ENCODE measurements at places on chromosomes 3 and 15.

GRCh38 chr15:73787621-73788020, 34.5 kb upstream of the INSYN1 start:
- DNase-seq: no peak

- DNase-seq: no peak
These were observed 71.1 kb upstream of the BLM start for GRCh38 chr15:90645873-90646575.

DNA sequence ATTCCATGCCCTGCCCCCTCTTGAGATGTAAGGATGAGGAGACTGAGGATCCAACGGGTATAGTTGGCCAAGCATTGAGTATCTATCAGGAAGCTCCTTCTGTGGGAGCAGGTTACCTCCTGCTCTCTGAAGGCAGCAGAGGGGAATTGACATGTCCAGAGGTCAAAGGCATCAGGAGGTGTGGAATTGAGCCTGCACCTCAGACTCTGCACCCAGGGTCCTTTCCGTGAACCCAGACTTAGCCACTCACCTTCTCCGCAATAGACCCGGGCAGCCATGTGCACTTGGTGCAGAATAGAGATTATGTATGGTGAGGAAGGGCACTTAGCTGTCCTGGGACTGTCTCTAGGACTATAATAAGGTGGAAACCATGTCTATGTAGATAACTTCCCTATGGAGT, 399.0 kb upstream of the TPM1 start:
- no peak for DNase-seq

DNA sequence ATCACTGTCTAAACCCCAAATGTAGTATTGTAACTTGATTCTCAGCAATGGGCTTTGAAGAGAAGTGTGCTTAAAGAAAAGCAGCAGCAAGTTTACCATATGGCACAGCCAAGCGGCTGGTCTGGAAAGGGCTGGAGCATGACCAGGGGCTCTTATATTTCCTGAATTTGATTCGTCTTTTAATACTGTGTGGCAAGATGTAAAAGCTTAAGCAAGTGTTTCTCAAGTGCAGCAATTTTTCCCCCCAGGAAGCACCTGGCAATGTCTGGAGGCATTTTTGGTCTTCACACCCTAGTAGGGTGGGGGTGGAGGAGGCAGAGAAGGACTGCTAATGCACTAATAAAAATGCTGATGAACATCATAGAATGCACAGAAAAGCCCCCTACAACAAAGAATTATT, 397.9 kb downstream of the NTRK3 start:
- DNase-seq: no peak

GRCh38 chr3:73558727-73559075, 66.0 kb downstream of the PDZRN3 start:
- DNase-seq: no peak

DNA sequence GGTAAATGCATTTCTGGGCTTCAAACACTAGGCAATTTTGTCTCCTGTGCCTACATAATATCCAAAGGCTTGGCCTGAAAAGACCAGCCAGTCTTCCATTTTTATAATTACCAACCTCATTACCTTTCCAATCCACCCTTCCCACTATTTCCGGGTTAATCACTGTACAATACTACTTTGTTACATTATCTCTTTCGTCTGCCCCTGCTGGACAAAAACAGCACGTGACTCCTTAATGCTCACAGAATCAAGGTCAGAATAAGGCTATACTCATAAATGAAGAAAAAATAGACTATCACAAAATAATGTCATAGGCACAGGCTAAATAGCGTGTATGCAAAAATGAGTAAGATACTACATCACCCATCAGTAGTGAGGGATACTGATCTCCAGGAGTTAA, 40.1 kb downstream of the ABI3BP start:
- DNase-seq: no peak

DNA sequence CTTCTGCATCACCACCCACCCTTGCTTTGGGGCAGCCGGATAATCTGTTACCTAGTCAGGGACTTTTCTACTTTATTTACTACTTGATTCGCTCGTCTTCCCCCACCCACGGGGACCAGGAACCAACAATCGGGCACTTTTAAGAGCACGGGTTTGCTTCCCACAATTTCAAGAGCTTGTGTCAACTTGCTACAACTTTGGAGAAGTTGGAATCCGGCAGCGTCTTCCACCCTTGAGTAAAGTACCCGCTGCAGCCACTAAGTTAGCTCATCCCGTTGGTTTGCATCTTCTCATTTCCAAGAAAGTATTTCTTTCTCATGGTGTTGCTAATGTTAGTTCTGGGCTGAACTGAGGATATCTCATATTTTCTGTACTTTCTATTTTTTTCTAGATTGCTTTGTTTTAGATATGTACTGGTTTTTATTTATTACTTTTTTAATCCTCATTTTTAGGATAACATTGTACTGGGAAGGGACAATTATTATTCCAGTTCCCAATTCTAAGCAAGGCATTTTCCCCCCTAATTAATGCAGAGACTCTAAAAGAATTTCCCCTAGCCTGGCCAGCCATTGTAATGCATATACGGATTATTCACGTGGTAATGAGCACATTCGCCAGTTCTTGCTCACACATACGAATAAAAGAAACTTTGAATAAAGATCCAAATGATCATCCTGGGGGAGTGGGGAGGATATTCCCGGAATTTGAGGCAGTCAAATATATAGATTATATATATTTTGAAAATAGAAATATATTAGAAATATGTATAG, 4.0 kb downstream of the SOX2 start:
- DNase-seq: no peak

DNA sequence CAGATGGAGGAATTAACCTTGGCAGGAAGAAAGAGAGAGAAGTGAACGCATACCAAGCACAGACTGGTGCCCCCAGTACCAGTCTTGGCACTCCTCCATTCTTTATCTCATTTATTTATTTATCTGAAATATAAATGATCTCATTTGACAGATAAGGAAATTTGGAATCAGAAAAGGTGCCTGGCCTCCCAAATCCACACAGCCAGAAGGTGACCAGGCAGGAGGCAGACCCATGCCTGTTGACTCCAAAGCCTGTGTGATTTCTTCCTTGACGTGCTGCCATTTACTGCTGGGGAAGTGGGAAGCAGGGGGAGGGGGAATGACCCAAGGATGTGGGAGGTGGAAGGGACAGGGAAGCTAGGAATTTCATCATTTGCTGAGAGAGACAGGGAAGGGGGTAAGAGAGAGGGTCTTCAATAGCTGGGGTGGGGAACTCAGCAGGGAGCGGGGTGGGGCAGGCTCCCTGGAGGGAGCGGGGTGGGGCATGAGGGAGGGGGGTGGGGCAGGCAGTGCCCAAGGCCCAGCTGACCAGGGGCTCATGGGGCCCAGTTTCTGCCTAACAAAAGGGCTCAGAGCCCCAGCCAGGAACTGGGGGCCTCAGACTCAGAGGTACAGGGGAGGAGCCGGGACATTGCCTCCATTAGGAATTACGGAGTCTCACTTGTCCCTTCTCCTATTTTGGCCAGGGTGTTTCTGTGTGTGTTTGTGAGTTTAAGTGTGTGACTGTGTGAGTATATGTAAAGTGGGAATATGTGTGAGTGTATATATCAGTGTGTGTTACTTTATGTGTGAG, 63.0 kb downstream of the MINAR1 start:
- no peak for DNase-seq

GRCh38 chr3:35492841-35493240, 146.5 kb upstream of the ARPP21 start:
- no peak for DNase-seq

GRCh38 chr15:95887666-95888390, 442.7 kb upstream of the NR2F2 start:
- no peak for DNase-seq

- no peak for DNase-seq
These were observed 38.3 kb downstream of the SCAPER start for GRCh38 chr15:76866716-76867321.

DNA sequence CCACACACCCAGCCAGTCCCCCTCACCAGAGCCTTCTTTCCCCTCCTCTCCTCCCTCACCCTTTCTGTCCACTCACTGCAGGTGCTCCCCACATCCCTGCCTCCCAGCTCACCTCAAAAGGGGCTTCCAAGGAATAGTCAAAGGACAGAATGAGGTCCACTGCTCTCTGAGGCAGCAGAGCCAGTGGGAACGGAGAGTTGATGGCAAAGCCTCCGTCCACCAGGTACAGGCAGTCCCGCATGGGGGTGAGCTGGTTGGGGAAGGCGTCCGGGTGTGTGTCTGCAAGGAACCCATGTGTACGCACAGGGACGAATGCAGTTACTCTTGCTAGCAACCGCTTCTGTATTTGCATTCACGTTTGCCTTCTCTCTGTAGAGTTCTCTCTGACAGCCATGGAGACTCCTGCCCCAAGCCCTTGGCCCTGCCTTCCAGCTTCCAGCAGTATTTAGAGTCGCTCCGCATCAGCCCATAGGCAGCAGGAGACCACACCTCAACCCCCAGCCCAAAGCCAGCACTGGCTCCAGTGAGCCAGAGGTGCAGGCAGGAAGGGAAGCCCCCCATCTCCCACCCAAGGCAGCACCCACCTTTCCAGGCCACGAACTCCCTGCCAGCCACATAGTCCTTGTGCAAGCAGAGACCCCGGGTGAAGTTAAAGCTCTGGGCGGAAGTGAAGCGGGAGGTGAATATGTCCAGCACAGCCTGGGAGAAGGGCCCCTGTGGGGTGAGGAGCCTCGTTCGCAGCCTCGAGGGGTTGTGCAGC, 12.4 kb downstream of the PLA2G4F start:
- peak; percentile 17 for DNase-seq

DNA sequence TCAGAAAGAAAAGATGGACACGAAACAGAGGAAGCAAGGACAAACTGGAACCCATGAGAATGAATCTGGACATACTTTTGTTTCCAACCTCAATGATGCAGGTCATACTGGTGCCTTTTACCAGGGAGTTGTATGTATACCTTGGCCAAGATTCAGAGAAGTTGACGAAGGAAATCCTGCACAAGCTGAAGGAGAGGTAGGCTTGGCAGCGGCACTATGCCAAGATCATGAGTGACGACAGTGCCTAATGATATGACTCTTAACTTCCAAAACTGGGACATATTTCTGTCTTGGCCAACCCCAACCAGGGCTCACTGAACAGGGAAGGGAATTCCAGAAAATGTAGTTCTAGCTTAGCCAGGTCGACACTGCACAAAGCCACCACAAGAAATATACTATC, 149.2 kb upstream of the SLCO3A1 start:
- DNase-seq: no peak

GRCh38 chr3:21778715-21779114, 27.7 kb upstream of the ZNF385D start:
- no peak for DNase-seq

GRCh38 chr3:139780593-139780992, 102.8 kb upstream of the NMNAT3 start:
- DNase-seq: no peak

GRCh38 chr15:95287720-95288103, 1042.8 kb upstream of the NR2F2 start:
- no peak for DNase-seq

DNA sequence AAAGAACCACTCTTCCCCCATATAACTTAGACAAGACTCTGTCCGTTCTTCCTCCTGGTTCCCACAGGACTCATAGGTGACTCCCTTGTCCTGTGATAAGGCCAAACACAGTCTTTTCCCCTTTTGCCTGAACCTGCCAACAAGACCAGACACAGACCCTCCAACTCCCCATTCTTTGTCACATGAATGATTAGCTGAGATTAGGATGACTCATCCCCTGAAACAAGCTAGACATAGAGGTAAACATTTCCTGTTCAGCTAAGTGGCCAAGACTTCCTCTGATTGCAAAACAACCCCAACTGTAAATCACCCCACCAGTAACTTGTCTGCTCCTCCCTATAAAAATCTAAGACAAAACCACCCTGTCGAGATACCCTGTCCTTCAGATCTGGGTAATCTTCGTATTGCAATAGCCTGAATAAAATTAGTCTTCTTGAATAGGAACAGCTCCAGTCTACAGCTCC, 11.4 kb upstream of the HTR3E start:
- DNase-seq: no peak

DNA sequence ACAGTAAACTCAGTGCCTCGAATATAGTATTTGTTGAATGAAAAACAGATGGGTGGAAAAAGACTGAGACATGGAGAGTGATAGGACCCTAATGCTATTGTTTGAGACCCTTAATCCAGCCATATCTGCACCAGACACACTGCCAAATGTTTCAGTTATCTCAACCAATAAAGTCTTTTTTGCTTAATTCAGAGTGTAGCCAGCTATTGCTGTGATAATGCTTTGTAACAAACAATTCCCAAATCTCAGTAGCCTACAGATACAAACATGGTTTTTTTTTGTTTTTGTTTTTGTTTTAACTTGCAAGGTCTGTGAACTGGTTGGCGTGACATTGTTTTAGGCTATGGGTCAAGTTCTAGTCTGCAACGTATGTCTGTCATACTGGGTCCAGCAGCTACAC, 17.0 kb upstream of the BCL2A1 start:
- no peak for DNase-seq

DNA sequence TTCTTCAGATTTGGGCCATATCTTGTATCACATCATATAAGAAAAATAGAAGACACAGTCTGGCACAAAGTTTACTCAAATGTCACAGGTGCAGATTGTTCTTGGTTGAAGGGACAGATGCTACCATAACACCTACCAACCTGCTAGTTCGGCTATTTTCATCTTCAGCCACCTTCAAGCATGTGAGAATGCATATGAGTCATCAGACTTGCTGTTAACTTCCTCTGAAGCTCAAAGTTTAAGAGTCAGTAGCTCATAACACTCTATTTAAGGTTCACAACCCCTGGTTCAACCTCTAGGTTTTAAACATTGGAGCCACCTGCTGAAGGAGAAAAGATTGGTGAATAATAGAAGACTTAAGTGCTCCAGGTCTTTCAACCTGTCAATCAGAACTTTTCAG, 522.8 kb downstream of the NLGN1 start:
- DNase-seq: no peak

- no peak for DNase-seq
These were observed 126.9 kb downstream of the THRB start for GRCh38 chr3:24367664-24368264.

DNA sequence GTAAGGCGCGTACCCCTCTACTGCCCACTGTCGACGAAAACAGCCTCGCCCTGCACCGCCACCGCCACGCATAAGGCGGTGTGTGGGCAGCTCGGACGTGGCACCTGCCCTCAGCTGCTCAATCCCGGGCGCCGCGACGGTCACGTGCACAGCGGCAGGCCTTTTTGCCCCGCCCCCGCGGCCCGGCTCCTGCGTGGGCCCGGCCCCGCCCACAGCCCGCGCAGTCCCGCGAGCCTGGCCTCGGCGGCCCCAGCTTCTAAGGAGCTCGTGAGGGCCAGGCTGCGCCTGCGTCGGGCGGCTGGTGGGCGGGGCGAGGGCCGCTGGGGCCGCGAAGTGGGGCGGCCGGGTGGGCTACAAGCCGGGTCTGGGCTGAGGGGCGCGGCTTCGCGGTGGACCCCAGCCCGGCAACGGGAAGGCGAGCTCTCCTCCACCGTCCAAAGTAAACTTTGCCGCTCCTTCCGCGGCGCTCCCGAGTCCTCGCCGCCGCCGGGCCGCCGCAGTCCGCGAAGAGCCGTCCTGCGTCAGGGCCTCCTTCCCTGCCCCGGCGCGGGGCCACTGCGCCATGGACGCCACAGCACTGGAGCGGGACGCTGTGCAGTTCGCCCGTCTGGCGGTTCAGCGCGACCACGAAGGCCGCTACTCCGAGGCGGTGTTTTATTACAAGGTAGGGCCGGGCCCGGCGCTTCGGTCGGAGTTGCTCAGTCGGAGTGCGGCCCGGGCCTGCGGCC, at the start of gene CAPN7:
CAPN7 (plus strand) TSS at position 313 of the 728 bp plus-strand sequence; CDS start at position 563, 250 bp downstream.
- peak; percentile 95 for DNase-seq

- DNase-seq: no peak
These were observed 156.5 kb upstream of the SLCO3A1 start for GRCh38 chr15:91696981-91697380.
